ENCODE measurements at places on chromosomes 6 and 20. TPM values are rescaled to one million over a fixed set of nuclear protein-coding genes. Genes with fewer than 3 reads are reported as not detected.

ITPA gene
- total RNA-seq: 68.4 TPM

SDC4 gene
- 242 TPM for total RNA-seq

ARMC2 gene
- 7.8 TPM for total RNA-seq

MEP1A gene
- total RNA-seq: 8.1 TPM

SAMD3 gene
- 1.7 TPM for total RNA-seq

HTR1E gene
- not detected for total RNA-seq

DAAM2 gene
- not detected for total RNA-seq

LST1 gene
- total RNA-seq: not detected

CENPW gene
- total RNA-seq: 64.4 TPM

ASIP gene
- total RNA-seq: not detected

ANKRD66 gene
- total RNA-seq: not detected

MLIP gene
- total RNA-seq: 0.88 TPM

PTPRT gene
- total RNA-seq: 0.20 TPM

PRDM1 gene
- 10.4 TPM for total RNA-seq

PARD6B gene
- total RNA-seq: 153 TPM

FRMD1 gene
- 0.07 TPM for total RNA-seq

DNA sequence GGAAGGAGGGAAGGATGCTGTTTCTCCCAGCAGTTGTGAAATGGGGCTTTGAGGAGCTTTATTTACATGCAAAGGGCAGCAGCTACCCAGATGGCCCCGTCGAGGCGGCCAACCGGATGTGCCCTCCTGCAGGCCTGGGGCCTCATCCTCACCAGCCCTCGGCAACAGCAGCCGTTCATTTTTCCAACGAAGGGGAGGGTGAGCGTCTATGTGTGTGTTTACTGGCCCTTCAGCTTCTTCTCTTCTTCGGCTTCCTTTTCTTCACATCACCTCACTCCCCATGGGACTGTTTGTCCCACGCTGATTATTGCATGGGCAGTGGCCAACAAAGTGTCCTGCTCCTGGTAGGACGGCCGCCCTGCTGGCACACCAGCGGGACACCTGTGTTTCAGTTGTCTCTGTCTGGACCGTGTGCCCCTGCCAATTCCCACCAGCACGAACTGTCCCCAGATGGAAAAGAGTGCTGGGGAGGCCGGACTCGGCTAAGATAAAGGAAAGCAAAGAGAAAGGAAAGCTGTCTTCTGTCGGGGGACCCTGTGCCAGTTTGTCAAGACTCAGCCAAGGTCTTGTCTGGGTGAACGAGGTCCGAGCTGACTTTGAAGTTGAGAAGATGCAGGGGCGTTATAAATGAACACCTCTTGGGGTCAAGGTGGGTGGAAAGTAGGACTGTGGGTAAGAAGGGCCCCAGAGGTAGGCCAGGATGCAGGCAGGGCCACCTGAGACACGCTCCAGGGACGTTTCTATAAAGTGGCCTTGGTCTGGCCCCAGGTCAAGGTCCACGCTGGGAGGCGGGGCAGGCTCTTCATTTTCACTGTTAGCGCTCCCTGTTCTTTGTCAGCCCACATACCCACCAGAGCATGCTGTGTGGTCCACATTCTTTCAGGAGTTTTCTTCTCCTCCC, 57.0 kb downstream of the FAM50B start:
- DNase-seq: peak; percentile 65

GRCh38 chr6:11835065-11835464, 56.5 kb upstream of the ADTRP start:
- DNase-seq: no peak

- no peak for DNase-seq
Observed at GRCh38 chr6:150252714-150253444, 110.0 kb downstream of the PPP1R14C start.

DNA sequence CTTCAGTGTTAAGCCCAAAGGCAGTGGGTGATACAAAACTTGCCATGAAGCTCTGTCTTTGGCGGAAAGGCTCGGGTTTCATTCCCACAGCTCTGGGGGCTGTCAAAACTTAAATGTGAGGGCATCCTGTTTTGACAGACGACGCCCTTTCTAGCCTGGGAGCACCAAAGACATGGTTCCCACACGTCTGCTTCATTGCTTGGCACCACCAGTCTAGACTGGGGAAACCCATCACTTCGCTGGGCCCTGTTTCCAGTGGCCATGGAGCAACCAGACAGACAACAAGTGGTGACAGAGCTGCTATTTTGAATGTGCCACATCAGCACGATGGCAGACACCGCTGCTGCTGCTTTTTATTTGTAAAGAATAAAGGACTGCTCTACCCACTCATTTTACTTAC, 127.5 kb downstream of the SASH1 start:
- DNase-seq: no peak

DNA sequence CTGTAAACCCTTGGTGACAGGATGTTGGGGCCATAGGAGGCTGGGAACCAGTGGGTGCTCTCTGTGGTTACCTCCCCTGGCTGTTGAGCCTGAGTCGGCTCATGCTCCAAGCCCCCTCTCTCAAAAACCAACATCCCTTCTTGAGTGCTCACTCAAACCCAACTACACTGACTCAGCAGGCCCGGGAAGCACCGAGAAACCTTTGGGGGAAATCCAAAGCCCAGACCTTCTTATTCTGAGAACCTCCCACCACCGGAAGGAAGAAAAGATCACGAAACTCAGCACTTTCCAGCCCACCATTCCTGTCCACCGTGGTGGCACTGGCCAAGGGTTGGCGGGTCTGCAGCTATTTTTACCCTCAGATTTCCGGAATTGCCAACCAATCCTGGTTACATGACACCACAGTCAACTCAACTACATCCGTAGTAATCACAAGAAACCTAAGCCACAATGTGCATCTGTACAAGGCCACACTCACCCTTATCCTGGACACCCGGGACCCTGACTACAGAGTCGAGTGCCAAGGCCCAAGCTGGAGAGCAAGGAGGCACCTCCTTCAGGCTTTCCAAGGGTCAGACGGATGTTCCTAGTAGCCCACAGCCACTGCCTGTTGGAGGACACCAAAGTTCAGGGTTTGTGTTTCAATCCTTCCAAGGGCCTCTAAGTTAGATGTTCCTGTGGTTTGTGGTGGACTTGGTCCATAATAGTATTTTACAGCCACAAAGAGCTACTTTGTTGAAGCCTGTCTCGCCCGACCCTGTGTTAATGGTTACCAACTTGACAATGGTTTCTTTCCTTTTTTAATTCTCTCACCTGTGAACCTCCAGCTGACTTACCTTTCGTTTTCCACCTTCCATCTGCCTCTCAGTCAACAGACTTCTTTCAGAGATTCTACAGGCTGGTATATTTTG, 317.0 kb downstream of the CDC5L start:
- no peak for DNase-seq

GRCh38 chr20:50395251-50395729, 114.9 kb upstream of the PTPN1 start:
- DNase-seq: no peak

DNA sequence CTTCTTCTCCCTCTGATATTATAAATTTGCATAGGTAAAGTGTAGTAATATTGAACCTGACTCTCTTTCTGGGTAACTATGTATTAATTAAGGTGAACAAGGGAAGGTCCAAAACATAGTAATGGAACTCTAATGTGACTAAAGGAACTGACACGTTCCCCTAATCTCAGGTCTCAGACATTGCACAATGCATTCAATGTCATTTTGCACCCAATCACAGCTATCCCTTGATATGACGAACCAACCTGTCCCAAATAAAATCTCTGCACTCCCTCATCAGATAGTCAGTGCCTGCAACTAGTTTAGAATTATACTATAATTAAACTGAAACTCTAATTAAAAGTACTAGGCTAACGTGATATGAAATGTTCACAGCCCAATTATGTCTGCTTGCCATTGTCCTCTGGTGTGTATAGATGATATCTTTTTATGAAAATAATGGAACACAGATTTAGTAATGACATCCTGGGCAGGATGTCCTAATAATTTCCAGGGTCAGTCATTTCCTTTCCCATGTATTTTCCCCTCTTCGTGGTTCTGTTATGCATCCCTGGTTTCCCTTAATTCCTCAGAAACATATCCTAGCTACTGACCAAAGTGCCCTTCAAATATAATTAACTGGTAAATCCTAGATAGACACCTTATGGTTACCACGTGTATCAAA, 36.8 kb downstream of the PTPRK start:
- DNase-seq: no peak

DNA sequence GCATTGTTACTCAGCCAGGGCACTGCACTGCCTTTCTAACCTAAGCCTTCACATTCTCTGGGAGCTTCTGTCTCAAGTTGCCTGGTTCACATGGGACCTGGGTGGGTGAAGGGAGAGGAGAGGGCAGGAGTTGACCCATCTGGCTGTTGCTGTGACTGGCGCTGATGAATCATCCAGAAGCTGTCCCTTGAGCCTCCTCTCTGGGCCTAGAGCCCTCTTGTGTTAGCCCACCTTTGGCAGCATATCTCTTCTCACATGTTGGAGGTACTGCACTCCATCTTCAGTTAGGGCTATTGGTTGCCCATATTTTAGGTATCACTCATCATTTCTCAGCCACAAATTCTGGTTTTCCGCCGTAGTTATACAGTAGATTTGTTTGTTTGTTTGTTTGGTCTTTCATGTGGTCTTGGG, 19.8 kb downstream of the XRN2 start:
- DNase-seq: no peak

DNA sequence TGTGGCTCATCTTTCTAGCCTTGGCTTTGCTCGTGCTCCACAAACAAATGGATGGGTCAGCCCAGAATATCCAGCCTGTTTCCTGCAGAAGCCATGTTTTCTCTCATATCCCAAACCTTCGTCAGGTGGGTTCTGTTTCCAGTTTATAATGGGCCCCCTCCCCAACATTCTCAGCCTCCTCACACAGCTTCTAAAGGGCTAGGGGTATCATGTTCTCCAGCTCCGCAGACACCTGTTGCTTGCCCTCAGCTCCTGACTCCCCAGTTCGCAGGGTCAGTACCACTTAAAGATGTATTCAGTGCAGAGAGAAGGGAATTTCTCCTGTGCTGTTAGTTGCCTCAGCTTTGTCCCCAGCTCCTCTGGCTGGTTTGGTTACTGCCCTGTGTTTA, 447.3 kb upstream of the JARID2 start:
- no peak for DNase-seq

GRCh38 chr6:842141-842540, 149.2 kb upstream of the EXOC2 start:
- DNase-seq: no peak

DNA sequence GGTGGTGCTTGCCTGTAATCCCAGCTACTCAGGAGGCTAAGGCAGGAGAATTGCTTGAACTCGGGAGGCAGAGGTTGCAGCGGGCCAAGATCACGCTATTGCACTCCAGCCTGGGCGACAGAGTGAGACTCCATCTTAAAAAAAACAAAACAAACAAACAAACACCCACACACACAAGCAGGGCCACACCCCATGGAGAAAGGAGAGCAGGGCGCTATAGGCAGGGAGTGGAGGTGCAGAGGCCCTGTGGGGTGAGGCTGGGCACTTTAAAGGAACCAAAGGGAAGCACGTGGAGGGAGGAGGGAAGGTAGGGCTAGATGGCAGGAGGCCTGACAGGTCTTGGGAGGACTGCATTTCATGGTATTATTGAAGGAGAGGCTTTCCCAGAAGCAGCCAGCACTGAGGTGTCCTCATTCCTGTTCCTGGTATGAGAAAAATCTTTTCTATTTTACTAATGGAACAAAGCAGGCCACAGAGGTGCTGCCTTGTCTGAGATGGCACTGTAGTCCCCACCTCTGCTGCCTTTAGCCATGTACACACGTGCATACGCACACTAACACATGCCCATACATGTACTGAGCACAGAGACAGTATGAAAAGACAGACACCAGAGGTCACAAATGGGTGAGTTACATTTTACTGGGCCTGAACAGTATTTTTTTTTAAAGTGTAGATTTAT, 44.0 kb downstream of the BCAS4 start:
- DNase-seq: no peak

DNA sequence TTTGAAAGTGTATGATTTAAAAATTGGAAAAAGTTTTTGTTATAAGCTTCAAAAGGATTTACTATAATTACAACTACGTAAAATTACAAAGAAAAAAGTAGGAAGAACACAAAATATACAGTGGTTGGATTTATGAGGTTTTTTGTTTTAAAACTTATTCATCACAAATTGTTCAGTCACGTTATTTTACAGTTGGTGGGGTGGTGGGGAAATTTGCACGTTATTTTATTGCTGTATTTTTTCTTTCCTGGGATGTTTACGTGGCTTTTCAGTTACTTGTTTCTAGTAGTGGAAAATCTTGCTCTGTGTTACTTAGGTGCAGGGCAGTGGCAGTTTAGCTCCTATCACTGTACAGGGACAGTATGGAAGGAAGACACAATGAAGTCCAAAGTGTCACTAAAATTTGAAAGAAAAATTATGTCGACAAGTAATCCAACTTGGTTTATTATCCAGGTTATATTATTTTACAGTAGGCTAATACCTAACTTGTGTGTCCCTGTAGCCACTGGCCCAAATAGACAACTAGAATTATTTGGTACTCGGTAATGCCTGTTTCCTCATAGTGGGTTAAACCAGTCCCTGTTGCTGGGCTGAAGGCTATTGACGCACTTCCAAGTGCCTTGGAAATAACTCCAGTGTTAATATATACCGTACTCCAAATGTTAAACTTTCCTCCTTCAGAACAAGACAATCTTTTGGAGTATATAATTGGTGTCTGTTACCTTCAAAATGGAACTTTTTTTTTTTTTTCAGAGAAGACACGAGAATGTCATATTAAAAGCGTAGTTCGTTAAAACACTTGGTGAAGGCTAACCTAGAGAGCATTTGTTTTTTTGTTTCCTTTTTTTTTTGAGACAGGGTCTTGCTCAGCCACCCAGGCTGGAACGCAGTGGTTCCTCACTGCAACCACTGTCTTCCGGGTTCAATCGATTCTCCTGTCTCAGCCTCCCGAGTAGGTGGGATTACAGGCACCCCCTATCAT, 4.6 kb downstream of the JARID2 start:
- DNase-seq: no peak

GRCh38 chr20:44666066-44666465, 14.6 kb upstream of the ADA start:
- no peak for DNase-seq

GRCh38 chr6:87628881-87629280, 38.9 kb downstream of the ORC3 start:
- DNase-seq: no peak

GRCh38 chr6:105324386-105324950, 78.4 kb downstream of the PREP start:
- no peak for DNase-seq

All from Caco-2 (cell line).